ENCODE measurements at places on chromosomes 12 and 14. TPM values are rescaled to one million over a fixed set of nuclear protein-coding genes. Genes with fewer than 3 reads are reported as not detected.

GRCh38 chr14:55340482-55340881, 69.3 kb downstream of the FBXO34 start:
- DNase-seq: no peak

GRCh38 chr12:57735952-57736740, 2.4 kb downstream of the AGAP2 start:
- DNase-seq: peak; percentile 51

DNA sequence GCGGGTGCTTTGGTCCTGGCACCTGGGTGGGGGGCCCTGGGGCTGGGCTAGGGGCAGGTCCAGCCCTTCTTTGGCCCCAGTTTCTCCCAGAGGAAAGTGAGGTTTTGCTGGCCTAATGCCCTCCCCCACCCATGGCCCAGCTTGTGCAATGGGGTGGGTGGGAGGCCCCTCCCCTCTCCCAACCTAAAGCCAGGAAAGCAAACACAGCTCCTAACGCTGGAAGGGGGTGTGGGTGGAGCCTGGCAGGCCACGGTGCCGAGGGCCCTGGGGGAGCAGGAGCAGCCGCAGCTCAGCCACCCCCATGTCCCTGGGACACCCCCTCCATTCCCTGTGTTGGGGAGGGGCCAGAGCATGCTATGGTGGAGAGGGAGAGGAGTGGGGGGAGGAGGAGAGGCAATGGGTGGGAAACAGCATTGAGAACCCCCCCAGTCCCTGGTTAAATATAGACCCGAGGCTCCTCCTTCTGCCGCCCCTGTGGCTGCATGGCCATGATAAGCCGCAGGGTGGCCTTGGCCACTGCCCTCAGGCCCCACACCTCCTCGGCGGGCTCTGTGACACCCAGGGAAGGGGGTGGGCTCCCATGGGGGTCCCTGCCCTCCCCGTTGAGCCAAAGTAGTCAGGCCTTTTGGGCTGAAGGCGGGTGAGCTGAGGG, 4.7 kb downstream of the EXOC3L4 start:
- no peak for DNase-seq

GRCh38 chr14:44412858-44413569, 94.1 kb downstream of the FSCB start:
- DNase-seq: no peak

The SLC7A8 gene
- total RNA-seq: 4.0 TPM

Data from M059J (cell line).